Hematopoietic multipotent progenitor cell treated with erythropoietin and hydrocortisone succinate and interleukin-3 and kit ligand, for 15 days (in vitro differentiated cells): ENCODE measurements at places on chromosomes 13 and 19.

DNA sequence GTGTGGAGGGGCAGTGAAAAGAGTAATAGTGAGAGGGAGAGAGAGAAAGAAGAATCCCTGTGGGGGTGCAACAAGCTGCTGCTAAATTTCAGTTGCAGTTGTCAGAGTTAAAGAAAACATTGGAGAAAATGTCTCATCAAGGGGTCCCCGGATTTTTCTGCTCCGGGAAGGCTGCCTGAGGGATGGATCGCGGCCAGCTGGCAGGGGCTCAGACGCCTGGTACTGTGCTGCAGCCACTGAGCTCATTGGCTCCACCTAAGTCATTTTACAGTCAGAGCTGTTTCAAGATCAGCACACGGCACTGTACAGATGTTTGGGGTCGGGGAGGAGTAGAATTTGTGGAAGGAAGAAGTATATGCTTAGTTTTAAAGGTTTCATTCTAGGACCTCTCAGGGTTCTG is 106.2 kb downstream of the SHISA2 start:
- DNase-seq: no peak

- DNase-seq: peak; percentile 91
These were observed 41.4 kb downstream of the LYL1 start for GRCh38 chr19:13060964-13061927.

- DNase-seq: no peak
These were observed 866 bp upstream of the LMO7 start for GRCh38 chr13:75635101-75635827.

- DNase-seq: no peak
These were observed 503 bp upstream of the SLC7A9 start for GRCh38 chr19:32869966-32870573.

DNA sequence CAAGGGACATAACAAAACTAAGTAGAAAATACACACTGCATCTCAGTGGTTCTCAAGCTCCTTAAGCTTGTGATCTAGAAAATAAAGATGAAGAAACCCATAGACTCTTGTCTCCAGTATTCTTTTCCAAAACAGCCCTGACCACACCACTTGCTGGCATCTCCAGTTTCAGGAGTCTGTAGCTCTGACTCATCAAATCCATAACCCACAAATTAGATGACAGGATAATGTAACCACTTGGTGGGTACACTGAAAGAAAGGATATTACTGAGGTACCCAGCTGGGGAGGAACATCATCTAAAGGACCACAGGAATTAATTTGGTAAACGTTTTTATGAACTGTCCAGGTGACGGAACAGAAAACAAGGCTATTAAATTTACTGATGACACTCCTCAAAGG is 214.7 kb downstream of the VWA8 start:
- no peak for DNase-seq

- DNase-seq: no peak
These were observed 47.9 kb upstream of the C13orf42 start for GRCh38 chr13:51158880-51159518.

- DNase-seq: no peak
These were observed 204.0 kb upstream of the GPR12 start for GRCh38 chr13:26964278-26965250.

- no peak for DNase-seq
These were observed 989 bp upstream of the SSC5D start for GRCh38 chr19:55486971-55487923.

- DNase-seq: no peak
These were observed 145.6 kb downstream of the TNFRSF19 start for GRCh38 chr13:23715762-23716235.
